Stimulated activated CD4-positive, alpha-beta T cell treated with anti-CD3 and anti-CD28 coated beads, TNF-alpha, amount 100 ng/mL, for 1 hour (primary cell): ENCODE measurements at places on chromosomes 12 and 14.

DNA sequence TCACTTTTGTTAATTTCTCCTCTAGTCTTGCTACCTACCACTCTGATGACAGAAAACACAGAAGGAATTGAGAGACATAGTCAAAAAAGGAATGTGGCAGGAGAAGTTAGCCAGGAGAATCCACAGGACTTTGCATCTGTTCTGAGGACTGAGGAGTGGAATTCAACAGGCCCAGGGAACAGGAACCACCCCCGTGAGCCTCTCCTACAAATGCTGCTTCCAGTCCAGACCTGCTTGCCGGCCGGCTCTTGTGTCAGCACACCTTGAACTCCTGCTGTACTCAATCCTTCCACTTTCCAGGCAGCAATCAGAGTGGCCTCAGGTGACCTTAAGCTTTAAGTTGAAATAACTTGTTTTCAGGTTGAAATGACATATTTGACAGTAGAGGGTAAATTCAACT is 903.1 kb downstream of the BCL11B start:
- no peak for DNase-seq

- DNase-seq, result no peak
Measured at GRCh38 chr14:75399843-75400775, 27.7 kb upstream of the JDP2 start.

DNA sequence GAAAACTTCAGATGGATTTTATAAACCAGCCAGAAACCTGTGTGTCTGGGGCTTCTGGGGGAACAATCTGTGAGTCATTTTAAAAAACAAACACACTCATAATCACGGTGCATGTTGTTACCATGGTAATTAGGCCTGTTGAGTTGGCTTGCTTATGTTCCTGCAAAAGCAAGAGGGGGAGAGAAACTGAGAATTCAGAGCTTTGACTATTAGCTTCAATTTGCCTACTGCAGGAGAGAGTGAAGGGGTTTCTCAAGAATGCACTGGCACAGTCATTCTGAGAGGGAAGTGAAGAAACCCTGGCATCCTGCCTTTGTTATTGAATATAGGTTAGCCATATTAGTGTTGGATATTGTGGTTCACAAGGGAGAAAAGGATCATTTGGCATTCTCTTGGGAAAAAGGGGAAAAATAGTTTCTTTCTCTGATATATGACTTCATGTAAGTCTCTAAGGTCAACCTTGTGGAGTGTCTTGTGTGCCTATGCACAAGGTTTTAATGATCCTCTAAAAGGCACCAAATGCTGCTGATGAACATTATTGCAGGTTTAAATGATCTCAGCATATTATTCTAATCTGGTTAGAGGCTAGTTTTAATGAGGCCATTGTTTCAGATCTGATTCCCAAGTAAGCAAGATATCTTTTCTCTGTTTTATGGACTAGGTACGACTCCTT is 12.9 kb downstream of the GNG2 start:
- DNase-seq, result no peak

GRCh38 chr14:54629635-54630360 is 62.9 kb downstream of the SAMD4A start:
- no peak for DNase-seq

DNA sequence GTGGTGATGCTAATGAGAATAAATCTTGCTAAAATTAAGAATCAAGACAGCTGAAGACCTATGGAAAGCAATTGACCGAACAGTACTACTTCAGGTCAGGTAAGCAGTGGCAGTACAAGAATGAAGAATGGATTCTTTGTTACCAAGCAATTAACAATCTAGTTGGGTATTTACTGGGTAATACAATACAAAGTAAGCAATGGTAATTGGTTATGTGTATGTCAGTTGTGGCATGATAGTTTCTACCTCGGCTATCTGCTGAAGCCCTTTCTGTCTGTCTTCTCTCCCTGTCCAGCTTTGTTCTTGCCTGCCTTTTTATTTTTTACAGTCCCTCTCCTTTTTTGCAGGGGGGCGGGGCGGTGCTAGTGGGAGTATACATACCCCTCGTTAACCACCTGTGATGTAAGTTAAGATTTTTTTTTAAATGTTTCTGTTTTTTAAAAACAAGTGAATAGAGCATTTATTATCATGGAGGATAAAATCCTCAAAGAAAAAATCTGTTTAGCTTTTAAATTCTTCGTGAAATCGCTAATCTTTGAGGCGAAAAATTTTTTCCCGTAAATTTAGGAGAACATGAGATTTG is 75.9 kb downstream of the RCOR1 start:
- no peak for DNase-seq

DNA sequence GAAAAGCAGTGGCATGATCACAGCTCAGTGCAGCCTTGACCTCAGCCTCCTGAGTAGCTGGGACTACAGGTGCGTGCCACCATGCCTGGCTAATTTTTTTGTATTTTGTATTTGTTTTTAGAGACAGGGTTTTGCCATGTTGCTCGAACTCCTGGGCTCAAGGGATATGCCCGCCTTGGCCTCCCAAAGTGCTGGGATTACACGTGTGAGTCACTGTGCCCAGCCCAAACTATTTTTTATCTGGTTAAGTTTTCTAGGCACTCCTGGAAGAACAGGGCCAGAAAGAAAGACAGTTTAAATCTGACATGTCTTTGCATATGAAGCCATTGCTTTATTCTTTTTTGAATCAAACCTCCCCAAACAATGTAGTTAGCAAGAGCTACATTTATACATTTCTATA is 27.5 kb upstream of the PTGR2 start:
- no peak for DNase-seq

GRCh38 chr14:95855606-95856005 is 21.0 kb upstream of the TUNAR start:
- DNase-seq, result no peak

DNA sequence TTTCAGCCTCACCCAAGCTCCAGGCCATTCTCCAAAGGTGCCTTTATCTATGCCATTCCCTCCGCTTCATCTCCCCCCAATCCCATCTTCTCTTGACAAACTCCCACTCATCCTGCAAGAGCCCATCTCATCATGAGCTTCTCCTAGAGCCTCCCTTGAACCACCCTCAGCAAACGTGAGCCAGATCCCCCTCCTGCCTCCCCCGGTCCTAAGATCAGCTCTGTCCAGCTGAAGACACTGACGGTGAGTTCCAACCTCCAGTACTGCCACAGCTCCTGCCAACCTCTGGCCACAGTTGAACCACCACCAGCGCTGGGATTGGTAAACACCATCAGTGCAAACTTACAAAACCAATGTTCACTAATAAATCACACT is 124.6 kb downstream of the BCL11B start:
- no peak for DNase-seq

DNA sequence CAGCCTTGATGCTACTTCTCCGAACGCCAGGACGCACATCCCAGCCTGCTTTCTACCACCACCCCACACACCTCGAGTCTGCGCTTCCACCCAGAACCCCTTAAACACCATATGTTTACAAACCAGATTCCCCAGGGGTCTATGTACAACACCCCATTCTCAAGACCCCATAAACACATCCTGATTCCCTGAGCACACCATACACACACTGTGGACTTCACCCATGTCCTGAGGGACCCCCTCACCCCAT is 733 bp downstream of the TTC7B start:
- no peak for DNase-seq

DNA sequence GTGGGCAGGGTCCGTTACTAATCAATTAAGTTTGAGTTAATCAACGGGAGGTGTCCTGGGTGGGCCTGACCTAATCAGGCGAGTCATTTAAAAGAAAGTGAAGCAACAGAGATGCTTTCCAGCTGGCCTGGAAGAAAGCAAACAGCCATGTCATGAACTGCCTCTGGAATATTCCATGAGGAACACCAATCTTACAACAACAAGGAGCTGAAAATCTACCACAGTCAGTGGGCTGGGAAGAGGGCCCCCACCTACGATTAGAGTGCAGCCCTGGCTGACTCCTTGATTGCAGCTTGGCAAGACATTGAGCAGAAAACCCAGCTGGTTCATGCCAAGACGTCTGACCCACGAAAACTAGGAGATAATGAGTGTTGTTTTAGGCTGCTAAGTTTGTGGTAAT is 56.2 kb downstream of the SSPN start:
- DNase-seq, result no peak

DNA sequence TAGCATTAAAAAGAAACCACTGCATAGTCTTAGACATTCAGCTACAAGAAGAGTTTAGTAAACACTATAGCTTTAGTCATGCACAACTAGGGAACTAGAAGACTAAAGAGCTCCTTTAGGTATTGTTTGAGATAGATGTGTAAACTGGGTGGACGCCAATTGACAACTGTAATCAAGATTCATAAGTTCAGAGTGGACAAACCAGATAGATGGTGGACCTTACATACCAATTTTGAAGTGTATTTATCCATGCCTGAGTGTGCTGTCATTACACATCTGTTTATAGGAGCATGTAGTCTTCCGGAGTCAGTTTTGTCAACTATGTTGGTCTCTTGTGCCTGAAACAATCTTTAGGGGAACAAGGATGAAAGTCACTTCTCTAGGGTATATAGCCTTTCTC is 96.6 kb downstream of the LMO3 start:
- no peak for DNase-seq

- no peak for DNase-seq
Measured at GRCh38 chr14:64717870-64718269, 13.6 kb downstream of the PLEKHG3 start.

DNA sequence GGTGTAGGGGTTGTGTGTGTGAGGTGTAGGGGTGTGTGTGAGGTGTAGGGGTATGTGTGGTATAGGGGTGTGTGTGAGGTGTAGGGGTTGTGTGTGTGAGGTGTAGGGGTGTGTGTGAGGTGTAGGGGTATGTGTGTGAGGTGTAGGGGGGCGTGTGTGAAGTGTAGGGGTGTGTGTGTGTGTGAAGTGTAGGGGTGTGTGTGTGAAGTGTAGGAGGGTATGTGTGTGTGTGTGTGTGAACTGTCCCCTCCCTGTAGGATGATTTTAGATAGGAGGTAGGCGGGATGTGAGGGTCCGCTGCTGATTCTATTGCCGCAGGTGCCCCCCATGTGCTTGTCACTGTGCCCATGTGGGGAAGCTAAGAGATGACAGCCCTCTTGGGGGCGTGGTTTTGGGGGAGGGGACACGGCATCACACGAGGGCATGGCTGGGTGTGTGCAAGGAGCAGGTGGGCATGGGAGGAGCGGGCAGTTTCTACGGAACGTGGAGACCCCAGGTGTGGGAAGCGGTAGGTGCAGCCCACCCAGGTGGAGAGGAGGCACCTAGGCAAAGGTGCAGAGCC is 88.5 kb downstream of the DDX51 start:
- no peak for DNase-seq

DNA sequence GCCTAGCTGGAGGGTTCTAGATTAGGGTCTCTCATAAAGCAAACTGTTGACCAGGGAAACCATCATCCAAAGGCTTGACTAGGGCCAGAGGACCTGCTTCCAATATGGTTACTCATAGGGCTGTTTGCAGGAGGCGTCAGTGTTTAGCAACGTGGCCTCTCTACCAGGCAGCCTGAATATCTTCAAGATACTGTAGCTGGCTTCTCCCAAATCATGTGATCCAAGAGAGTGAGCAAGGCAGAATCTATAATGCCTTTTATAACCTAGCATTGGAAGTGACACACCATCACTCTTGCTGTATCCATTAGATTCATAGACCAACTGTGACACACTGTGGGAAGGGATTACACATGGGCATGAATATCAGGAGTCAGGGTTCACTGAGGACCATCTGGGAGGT is 17.3 kb downstream of the TPH2 start:
- no peak for DNase-seq

DNA sequence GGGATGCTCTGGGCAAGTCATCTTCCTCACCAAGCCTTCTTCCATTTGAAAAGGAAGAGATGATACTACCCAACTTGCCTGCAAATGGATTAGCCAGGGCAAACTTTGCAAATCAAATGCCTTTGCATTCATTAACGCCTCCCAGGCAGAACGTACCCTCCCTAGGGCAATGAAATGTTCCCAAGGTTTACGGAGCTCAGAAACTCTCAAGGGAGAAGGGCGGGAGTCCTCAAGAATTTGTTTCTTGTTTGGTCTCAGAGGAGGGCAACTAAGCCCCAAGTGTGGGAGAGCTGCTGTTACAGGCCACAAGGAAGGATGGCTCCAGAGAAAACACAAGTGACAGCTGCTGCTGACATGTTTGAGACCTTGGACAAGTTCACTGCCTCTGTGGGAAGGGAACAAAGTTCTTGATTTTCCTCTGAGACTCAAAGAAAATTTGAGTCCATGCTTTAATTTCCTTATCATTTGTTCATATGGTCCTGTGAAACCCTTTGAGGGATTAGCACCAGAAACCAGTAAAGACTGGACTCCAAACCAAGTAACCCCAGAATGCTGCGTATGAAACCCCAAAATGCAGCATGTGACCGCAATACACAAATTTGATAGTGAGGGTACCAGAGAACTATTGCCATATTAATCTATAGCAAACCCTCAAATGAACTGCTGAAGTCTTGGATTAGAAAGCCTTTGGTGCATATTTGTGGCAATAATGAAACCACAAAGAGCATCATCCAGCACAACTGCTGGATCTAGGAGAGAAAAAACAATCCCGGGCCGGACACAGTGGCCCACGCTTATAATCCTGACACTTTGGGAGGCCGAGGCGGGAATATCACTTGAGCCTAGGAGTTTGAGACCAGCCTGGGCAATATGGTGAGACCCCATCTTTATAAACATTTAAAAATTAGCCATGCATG is 22.9 kb downstream of the SPTB start:
- no peak for DNase-seq

GRCh38 chr12:124857921-124858461 is 5.7 kb downstream of the SCARB1 start:
- DNase-seq, result no peak

DNA sequence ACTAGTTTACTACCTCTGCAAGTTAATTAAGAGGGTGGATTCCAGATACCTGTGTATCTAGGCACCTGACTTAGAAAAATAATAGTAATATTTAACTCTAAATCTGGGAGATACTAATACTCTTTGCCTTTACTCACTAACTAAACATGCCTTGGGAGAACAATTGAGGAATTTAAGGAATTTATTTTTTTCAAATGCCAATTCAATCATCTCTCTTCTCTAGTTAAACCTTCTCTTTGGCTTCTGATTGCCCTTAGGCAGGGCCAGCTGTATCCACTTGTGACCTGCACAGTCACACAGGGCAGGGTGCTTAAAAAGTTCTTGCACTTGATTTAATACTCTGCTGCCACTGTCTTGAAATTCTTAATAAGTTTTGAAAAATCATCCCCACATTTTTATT is 142.4 kb downstream of the PLCZ1 start:
- DNase-seq, result no peak

- no peak for DNase-seq
Measured at GRCh38 chr14:105005929-105006830, 14.7 kb downstream of the CDCA4 start.

DNA sequence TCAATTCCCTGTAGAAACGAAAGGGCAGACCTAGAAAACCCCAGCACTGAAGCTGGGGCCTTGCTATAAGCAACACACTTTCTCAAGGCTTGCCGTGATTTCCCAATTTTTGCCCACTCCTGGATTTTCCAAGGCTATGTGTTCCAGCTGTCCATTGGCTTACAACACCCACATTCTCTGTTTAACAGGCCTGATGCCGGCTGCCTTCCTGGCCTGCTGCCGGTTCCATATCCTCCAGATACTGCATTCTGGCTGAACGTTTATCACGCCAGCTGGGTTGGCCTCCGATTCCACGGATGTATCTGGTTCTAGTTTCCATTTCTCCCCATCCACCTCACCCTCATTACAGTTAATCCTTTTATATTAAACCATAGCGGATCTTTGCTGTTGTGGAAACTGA is 2.0 kb upstream of the PCNX1 start:
- DNase-seq, result no peak

- no peak for DNase-seq
Measured at GRCh38 chr12:122889761-122890520, 6.0 kb downstream of the VPS37B start.

GRCh38 chr12:15389561-15389960 is 67.3 kb downstream of the PTPRO start:
- DNase-seq, result no peak

GRCh38 chr14:89088530-89088929 is 264.1 kb downstream of the TTC8 start:
- no peak for DNase-seq
